ENCODE measurements at places on chromosomes 3 and 15. TPM values are rescaled to one million over a fixed set of nuclear protein-coding genes. Genes with fewer than 3 reads are reported as not detected.

The CAND2 gene
- 5.0 TPM for total RNA-seq

The COL8A1 gene
- total RNA-seq: 40.2 TPM

The IQGAP1 gene
- 138 TPM for total RNA-seq

The CTDSPL gene
- 26.0 TPM for total RNA-seq

The SLC28A1 gene
- not detected for total RNA-seq

The EPB42 gene
- total RNA-seq: not detected

The CTXN2 gene
- not detected for total RNA-seq

The SCN5A gene
- 0.96 TPM for total RNA-seq

The SPRED1 gene
- total RNA-seq: 29.0 TPM

The GOLGA6L7 gene
- total RNA-seq: not detected

The SLC27A2 gene
- 0.13 TPM for total RNA-seq

The TM6SF1 gene
- total RNA-seq: 7.5 TPM

The VEPH1 gene
- 46.0 TPM for total RNA-seq

The RBP2 gene
- not detected for total RNA-seq

The NOX5 gene
- total RNA-seq: 0.39 TPM

The GOLGA6B gene
- not detected for total RNA-seq

The C15orf61 gene
- 3.2 TPM for total RNA-seq

The PRR20G gene
- not detected for total RNA-seq

The GOLGA6D gene
- not detected for total RNA-seq

All from epithelial cell of alveolus of lung (primary cell).